Substantia nigra (tissue), 51 donors: ENCODE measurements at places on chromosomes 7 and 10.

DNA sequence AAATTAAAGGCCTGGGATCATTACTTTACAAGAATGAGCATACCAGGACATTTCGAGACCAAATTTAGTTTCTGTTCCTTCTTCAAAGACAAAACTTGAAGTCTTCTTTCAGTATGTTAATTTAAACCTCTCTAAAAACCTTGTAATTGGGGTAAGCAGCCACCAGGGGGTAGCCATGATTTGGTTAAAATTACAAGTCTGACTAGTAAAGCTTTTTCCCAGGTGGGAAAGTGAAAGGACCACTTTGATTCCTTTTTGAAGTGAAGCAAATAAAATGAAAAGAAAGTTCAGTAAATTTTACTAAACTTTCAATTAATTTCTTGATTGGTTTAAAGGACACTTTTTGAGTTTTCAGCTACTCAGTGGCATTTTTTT lies 294.3 kb downstream of the BBS9 start:
- no peak for DNase-seq

GRCh38 chr7:159026271-159027055 lies 118.2 kb downstream of the VIPR2 start:
- no peak for DNase-seq

- DNase-seq: no peak
Observed at GRCh38 chr10:76080451-76080850, 649.0 kb downstream of the LRMDA start.

DNA sequence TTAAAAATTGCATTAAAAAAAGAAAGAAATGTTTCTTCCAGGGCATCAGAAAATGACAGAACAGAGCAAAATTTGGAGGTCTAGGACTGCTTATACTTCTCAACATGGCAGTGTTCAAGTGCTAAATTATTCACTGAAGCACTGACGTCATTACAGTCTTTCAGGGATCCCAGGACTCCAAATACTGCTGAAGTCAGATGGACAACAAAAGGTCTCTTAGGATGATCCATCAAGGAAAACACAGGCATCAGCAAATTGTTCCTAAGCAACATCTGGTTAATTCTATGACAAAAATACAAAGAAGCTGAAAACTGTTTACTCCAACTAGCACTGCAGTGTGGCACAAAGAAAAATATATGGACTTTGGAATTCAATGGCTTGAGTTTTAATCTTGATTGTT lies 52.1 kb downstream of the PDK4 start:
- DNase-seq: no peak

GRCh38 chr10:63125459-63125858 lies 7.7 kb upstream of the NRBF2 start:
- DNase-seq: no peak

DNA sequence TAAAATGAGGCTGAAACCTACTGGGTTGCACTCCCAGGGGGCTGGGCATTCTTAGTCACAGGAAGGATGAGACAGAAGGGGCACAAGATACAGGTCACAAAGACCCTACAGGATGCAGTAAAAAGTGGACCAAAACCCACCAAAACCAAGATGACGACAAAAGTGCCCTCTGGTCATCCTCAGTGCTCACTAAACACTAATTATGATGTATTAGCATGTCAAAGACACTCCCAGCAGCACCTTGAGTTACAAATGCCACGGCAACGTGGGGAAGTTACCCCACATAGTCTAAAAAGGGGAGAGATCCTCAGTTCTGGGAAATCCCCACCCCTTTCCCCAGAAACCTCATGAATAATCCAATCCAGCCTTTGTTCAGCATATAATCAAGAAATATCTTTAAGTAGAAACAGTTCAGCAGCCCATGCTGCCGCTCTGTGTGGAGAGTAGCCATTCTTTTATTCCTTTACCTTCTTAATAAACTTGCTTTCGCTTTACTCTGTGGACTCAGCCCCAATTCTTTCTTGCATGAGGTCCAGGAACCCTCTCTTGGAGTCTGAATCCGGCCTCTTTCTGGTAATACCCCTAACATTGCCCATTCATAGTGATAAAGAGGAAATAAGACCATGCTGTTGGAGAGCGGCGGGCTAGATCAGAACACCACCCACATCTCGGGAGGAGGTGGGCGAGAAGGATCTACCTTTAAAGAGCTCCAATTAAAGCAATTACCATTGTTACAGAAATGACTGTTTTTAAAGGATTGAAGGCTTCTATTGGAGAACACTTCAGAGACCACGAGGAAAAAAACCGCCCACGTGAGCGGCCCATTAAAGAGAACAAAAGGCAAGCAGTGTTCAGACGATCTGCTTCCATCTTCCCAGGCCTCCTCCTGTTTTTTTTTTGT lies 170.9 kb downstream of the USP6NL start:
- no peak for DNase-seq

- no peak for DNase-seq
Observed at GRCh38 chr7:71661671-71662224, 529.8 kb downstream of the GALNT17 start.

GRCh38 chr7:68258609-68259008 lies 1262.0 kb downstream of the TYW1 start:
- DNase-seq: no peak

DNA sequence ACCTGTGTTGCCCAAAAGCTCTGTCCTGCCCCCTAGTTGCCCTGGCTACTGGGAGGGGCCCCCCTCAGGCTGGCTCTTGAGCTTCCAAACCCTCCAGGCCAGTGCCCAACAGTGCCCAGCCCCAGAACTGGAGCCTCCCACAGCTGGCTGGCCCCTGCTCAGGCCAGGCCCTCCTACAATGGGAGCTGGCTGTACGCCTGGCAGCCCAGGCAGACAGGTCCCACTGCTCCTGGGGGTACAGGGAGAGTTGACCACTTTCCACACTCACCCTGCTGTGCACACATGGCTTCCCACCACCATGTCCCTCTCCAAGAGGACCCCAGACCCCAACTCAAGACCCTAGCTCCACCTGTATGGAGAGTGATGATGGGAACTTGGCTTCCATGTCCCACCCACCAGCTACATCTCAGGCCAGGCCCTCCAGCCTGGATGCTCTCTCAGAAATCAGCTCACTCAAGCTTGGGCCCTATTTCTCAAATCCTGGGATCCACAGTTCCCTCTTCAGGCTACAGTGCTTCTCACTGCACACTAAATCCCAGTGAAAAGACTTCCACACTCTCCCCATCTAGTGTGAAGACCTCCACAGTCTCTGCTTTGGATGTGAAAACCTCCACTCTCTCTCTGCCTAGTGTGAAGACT lies 92.6 kb downstream of the OAT start:
- no peak for DNase-seq

- no peak for DNase-seq
Observed at GRCh38 chr10:663466-663751, 26.1 kb downstream of the DIP2C start.

DNA sequence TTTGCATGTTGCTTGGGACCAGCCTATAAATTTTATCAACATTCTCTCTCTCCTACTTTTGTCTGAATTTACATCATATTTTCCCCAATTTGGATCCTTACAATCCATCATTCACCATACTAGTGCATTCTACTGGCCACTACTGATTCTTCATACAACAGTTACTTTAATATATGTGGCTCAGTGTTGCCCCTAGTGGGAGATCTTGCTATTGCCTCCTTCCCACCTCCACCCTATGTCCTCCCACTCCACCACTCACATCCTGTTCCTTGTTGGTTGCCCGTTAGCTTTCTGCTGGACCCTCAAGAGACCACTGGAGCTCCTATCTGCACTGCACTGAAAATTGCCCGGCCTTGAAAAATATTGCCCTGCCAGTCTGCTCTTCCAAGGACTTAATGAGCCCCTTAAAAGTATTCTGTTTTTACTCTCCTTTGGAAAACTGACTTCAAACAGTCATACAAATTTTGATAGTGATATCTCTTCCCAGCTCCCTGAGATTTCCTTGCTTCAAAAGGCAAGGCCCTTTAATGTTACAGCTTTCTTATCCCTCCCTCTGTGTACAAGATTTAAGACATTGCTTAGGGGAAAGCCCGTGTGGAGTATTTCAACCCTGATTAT lies 243.2 kb upstream of the TMEM229A start:
- DNase-seq: no peak

- no peak for DNase-seq
Observed at GRCh38 chr10:17464545-17464944, 10.2 kb upstream of the ST8SIA6 start.

DNA sequence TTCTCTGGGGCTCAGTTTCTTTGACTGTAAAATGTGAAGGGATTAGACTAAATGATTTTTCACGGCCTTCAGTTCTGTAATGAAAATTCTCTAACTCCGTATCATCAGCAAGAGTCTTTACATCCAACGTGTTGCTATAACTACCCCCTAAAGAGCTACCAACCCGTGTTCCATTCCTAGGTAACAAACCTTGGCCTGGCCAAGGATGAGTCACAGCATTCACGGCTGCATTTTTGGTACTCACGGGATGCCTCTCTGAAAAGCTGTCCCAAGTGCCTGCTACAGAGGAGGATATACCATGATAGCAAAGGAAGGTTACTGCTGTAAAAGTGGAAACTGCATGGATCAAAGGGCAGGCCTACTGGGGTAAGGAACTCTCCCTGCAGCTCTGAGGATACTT lies 5.9 kb downstream of the LRRC4 start:
- DNase-seq: no peak
